ENCODE measurements at places on chromosomes 2 and 18.

- no peak for DNase-seq
These were observed 123.3 kb upstream of the SLC1A4 start for GRCh38 chr2:64865831-64866345.

DNA sequence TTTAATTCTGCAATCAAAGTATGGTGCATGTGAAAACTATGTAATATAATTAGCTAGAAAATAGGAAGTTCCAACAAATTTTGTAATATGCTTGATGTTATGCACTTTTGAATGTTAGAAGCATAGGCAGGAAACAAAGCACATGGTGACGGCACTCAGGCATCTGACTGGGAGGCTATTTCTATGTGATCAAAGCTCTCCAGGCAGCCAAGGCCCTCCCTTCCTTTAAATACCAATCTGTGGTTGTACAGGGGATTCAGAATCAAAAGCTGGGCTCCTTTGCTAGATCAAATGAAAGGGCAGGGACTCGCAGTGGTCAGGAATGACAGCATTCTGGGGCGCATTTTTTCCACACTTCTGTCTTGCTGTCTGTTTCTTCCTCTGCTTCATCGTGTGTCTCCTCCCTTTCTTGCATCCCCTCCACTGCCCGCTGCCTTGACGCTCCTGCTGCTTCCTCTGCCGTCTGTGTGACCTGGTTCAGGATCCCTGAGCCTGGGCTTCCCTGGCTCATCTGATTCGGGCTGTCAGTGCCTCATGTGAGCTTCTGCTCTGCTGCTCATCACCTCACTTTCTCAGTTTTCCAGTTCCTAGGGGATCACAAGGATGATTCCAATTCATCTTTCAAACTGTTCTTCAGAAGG, 30.9 kb downstream of the TMEM182 start:
- no peak for DNase-seq

DNA sequence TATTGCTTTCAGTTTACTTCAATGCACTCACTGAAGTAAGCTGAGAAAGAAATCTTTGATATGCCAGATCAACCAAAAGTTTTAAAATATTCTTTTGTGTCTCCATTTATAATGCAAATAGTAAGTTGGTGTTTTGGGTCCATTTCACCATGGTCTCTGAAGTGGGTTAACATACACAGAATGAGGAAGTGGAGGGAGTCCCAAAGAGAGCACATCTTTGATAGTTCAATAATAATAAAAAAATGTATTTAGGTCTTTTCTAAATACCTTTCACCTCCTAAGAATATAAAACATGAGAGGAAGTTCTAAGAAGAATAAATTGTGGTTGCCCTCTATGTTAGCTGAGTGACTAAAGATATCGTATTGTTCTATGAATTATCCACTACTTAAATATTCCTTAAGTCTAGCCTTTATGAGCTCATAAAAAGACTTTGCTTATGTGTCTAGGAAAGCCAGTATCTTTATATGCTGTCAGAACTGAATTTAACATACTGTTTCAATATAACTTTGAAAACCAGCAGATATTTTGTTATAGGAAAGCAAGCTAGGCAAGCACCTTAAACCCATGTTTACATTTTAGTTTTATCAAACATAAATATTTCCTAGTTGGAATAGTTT, 148.7 kb upstream of the ZEB2 start:
- DNase-seq: no peak

- no peak for DNase-seq
These were observed 15.4 kb upstream of the UGT1A8 start for GRCh38 chr2:233602076-233602475.

- DNase-seq: no peak
These were observed 756 bp upstream of the OST4 start for GRCh38 chr2:27071990-27072830.

GRCh38 chr2:11279398-11279797, 65.0 kb downstream of the ROCK2 start:
- no peak for DNase-seq

DNA sequence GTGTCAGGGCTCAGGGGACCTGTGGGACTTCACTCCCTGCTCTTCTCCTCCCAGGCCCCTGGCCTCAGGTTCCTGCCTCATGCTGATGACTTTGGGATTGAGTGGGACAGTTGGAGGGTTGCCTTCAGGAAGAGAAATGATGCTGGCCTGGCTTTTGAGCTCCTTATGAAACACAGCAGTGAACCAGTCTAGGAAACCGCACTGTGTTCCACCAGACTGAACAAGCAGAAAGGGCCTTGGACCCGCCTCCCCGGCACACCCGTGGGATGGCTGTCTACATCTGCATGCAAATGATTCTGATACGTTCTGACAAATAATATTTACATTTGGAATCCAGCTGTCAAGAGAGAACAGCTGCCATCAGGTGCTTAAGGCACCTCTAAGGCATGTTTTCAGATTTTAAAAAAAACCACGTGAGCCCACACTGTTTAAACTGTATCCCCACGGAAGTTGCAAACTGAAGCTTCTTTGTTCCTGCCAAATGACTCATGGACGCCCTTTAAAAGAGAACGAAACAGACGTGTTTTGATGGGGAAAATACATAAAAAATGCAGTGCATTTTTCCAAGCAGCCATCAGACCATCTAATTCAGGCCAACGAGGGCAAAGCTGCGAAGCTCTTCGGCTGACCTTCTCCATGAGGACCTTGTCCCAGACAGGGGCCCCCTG, 27.6 kb upstream of the ASAP2 start:
- DNase-seq: no peak

DNA sequence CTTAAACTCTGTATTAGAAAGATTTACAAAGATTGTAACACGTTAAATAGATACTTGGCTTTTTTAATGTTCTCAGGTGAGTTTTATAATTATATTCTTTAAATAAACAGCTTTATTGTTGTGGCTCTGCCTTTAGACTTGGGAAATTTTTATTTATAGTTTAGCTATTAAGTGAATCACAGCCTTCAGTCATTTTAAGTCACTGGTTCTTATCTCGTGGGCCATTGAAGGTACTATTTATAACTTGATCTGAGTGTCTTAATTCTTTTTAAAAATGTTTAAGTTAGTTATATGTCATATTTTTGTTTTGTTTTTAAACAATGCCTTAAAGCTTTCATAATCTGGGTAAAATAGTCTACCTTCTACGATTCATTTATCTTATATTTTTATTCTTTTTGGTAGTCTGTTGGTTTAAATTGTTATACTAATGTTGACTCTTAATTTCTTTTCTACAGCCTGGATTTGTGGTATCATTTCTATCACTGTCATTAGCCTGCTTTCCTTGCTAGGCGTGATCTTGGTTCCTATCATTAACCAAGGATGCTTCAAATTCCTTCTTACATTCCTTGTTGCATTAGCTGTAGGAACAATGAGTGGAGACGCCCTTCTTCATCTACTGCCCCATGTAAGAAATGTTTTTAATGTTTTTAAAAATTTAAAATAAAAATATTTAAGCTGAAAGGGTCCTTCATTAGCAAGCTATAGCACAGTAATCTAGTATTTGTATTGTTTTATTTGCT, 49.3 kb downstream of the SLC39A10 start:
- DNase-seq: no peak

DNA sequence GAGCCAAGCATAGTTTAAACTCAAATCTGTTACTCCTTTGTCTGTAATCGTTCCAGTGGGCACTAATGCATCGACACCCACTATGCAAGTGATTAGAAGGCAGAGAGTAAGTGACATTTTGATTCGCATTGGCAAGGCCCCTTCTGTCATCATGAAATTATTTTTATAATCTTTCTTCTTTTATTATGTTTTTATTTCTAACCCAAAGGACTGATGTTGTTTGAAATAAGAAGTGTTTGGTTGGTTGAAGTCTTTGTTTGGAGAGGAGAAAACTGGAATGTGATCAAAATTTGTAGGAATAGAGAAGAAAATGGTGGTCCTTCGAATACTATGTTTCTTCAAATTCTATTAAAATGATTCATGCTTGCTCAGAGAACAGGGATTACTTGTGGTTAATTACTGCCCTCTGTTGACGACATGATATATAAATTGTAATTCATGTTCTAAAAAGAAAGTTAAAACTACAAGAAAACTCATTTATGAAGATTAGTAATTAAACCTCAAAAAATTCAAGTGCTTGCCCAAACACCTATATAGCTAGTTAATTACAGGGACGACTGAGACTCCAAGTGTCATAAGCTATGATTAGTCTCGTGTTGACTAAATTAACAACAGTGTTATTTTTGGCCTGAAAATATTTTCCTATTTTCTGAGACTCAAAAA, 26.4 kb upstream of the TFPI start:
- DNase-seq: no peak

DNA sequence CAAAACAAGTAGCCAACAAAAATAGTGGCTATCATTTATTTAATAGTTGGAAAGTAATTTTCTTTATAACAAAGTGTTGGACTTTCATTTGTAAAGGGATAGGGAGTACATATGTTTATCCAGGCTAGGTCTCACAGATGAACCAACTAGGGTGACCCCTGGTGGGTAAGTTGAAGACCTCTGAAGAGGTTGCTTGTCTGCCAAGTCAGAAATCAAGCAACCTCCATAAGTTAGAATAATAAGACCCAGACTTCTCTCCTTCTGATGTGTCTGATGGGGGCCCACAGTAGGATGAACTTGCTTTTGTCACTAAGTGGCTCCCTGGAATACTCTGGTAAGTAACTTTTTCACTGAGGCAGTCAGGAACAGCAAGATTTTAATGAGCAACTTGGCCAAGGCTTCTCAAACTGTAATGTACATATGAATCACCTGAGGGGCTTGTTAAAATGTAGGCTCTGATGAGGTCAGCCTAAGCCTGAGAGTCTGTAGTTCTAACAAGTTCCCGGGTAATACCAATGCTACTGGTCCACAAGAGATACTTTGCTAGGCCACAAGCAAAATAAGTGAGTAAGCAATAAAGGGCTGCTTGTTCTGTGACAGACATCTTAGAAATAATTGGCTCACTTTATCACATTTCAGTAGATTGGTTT, 319.6 kb downstream of the PIK3C3 start:
- DNase-seq: no peak

- DNase-seq: no peak
These were observed 198.6 kb upstream of the STK17B start for GRCh38 chr2:196369967-196370366.

DNA sequence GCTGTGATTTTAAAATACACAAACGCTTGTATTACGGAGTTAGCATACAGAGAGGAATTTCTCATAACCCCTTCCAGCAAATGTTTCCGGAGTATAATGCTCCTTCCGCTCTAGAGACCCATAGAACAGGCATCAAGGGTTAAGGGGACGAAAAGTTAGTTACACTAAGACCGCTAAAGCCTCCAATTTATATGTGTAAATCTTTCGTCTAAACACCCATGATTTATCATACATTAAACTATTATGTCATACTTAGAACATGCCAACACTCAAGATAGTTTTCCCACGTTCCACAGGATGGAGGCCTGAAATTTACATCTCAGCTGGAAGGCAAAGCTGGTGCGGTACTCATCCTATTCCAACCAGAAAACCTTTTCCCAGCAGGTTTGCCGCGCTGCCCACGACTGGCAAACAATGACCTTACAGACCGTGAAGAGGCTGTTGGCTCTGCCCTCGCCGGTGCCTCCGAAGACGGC, 650 bp downstream of the ORMDL1 start:
- no peak for DNase-seq

- DNase-seq: no peak
These were observed 84.4 kb upstream of the SIX2 start for GRCh38 chr2:45093663-45094062.

- DNase-seq: no peak
These were observed 19.1 kb downstream of the SERTAD2 start for GRCh38 chr2:64634345-64635267.

DNA sequence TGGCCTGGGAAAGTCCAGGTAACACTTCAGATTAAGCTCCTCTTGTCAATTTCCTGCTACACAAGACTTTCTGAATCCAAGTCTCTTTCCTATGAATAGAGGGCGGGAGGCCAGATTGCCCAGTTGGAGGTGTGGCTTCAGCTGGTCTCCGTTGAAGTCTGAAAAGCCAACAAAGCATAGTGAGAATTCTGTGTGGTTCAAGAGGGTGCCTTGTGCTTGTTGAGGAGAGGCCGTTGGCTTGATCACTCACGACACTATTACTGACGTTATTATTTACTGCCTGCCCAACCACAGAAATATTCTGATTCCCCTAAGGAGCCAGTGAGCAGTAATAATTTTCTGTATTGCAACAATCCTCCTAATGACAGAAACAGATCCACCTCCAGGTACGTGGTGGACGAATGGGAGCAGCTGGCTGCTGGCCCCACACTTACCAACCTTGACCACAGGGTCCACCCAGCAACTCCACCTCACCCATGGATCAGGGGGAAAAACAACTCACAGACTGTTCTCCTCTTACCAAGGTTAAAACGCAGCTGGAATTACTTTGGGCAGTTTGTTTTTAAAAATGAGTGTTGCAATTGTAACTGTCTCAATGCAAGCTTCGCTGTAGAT, 21.9 kb downstream of the NRP2 start:
- DNase-seq: no peak

- DNase-seq: no peak
These were observed 109.6 kb upstream of the ODC1 start for GRCh38 chr2:10557506-10558265.

- DNase-seq: no peak
These were observed 90.6 kb upstream of the LDAH start for GRCh38 chr2:20913491-20913890.

DNA sequence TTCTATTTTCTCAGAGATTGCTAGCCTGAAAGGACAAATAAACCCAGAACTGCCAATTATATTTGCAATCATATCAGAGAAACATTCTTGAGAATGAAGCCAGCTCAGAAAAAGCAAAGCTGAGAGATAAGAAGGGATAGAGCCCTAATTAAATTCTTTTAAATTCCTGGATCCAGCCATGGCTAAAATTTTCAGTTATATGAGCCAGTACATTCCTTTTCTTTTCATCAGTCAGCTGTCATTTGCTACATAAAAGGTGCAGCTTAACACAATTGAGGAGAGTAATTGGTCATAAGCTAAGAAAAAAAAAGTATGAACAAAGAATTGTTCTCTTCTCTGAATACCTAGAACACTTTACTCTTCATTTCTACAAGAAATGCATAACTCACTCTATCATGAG, 303.5 kb upstream of the FIGN start:
- DNase-seq: no peak

DNA sequence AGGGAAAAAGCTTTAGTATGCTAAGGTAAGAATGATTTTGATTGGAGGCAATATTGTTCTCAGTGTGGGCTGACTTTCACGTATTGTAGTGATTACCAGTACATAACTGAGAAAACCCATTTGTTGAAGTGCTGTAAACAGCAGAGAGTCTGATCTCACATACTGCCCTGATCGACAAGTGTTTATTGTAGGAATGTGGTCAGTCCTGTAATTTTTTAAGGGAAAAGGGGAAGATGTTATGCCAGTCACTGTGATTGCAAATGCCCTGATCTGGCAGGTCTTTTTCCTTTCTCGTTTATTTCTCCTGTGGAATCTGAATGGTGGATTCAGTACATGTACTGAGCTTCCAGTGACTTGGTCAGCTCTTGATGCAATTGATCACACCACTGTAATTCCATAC, 11.5 kb downstream of the SPATS2L start:
- no peak for DNase-seq

- no peak for DNase-seq
These were observed 5.6 kb downstream of the CHST10 start for GRCh38 chr2:100411841-100412292.

All from activated T-cell treated with anti-CD3 and anti-CD28 coated beads for 48 hours (primary cell).